Stimulated activated naive CD4-positive, alpha-beta T cell treated with Interleukin-2 at 50 U/mL for 16 hours (primary cell): ENCODE measurements at places on chromosomes 6 and 20.

- DNase-seq, result no peak
Measured at GRCh38 chr6:136969433-136969832, 47.3 kb downstream of the SLC35D3 start.

- DNase-seq, result no peak
Measured at GRCh38 chr6:41021832-41022231, 17.2 kb downstream of the UNC5CL start.

GRCh38 chr6:98335594-98335993 lies 498.8 kb upstream of the POU3F2 start:
- no peak for DNase-seq

- DNase-seq, result no peak
Measured at GRCh38 chr6:123780021-123780420, 23.6 kb upstream of the NKAIN2 start.

DNA sequence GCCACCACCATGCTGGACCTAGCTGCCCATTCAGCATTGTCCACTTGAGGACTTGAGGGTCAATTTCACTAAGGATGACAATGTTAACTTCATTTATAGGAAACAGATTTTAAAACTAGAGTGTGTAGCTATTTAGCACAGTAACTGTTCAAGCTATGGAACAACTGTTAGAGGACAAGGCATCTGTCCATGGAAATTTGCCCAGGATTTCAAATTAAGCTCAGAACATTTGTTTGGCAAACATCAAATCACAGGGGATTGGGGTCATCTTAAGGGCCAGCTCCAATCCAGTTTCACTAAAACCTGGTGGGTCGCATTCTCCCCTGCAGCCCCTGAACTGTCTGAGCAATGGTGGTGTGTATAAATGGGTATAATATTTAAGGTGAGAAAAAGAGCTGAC lies 35.1 kb downstream of the PM20D2 start:
- DNase-seq, result no peak

- no peak for DNase-seq
Measured at GRCh38 chr20:25573288-25574251, 11.8 kb downstream of the NINL start.

DNA sequence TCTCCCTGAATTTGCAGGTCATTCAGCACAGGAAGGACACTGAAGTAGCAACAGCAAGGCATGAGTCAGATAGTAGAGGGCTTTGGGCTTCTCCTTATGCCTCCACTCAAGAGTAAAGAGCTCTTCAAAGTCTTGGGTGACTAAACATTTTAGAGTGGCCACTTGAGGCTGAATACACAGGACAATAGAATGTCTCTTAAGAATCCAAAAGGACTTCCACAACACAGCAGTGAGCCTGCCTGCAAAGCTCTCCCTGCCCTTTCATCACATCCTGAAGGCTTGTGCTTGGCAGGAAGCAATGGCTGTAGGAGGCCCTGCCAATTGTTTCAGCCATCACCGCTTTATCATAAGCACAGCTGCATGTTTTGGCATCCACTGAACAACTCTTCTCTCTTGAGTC lies 36.8 kb downstream of the FOXQ1 start:
- DNase-seq, result no peak

DNA sequence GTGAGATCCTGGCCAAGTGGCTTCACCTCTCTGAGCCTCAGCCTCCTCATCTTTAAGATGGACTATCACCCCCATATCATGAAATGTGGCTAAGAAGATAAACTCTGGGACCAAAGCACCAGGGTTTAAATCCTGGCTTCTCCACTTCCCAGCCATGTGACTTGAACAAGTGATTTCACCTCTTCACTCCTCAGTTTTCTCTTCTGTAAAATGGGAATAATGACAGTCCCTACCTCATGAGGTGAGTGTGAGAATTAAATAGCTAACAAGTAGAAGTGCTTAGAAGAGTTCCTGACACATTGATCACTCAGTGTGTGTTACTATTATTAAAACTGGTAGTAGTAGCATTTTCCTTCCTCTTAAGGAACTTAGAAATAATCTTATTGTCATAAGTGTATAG lies 516.9 kb upstream of the SULF2 start:
- no peak for DNase-seq

DNA sequence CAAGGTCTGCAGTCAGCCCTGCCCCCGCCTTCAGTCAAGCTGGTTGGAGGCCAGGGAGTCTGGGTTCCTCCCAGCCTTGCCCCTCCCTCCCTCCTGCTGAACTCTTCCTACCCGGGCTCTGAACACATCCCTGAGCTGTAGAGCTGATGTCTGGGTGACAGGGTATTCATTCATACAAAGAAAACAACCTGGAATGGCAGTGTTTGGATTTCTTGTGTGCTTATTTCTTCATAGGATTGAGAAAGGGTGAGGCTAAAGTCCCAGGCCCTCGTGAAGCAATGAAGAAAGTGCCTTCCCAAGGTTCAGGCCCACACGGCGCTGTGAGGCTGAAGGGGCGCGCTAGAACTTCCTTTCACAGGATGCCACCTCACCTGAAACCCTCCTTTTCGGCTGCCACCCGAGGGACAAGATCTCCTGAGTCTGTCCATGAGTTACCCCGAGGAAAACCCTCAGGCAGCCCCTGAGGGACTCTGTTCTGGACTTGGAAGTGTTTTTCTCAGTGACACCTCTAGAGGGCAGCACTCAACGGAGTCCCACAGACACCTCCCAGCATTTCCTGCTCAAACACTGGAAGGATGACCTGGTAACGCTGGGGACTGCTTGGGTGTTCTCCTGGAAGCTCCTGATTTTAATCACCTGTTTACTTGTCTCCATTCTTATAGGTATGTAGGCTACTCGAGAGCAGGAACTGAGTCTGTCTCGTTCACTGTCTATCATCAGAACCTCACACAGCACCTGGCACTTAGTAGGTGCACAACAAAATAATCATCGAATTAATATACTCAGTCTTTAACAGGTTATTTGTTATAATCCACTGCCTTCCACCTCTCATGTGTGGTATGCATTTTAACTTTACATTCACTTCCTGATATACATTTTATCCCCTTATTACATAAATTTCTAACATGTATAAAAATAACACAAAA lies 11.8 kb upstream of the GSTA1 start:
- peak; percentile 11 for DNase-seq

DNA sequence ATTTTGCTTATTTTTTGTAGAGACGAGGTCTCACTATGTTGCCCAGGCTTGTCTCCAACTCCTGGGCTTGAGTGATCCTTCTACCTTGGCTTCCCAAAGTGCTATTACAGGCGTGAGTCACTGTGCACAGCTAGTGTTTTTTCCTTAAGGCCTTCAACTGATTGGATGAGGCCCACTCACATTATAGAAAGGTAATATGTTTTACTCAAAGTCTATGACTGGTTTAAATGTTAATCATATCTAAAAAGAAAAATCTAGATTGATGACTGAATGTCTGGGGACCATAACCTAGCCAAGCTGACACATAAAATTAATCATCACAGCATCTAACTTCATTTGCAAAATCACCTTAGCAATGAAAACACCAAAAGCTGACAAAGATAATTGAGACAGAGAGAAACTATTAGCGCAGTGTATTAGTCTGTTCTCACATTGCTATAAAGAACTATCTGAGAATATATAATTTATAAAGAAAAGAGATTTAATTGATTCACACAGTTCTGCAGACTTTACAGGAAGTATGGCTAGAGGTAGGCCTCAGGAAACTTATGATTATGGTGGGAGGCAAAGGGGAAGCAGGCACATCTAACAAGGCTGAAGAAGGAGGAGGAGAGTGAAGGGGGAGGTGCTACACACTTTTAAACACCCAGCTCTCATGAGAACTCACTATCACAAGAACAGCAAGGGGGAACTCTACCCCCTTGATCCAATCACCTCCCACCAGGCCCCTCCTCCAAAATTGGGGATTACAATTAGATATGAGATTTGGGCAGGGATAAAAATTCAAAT lies 66.8 kb upstream of the ARHGAP18 start:
- DNase-seq, result no peak

- DNase-seq, result no peak
Measured at GRCh38 chr20:15922556-15922955, 650.7 kb downstream of the KIF16B start.

GRCh38 chr6:73984571-73985210 lies 288.7 kb downstream of the CD109 start:
- no peak for DNase-seq

DNA sequence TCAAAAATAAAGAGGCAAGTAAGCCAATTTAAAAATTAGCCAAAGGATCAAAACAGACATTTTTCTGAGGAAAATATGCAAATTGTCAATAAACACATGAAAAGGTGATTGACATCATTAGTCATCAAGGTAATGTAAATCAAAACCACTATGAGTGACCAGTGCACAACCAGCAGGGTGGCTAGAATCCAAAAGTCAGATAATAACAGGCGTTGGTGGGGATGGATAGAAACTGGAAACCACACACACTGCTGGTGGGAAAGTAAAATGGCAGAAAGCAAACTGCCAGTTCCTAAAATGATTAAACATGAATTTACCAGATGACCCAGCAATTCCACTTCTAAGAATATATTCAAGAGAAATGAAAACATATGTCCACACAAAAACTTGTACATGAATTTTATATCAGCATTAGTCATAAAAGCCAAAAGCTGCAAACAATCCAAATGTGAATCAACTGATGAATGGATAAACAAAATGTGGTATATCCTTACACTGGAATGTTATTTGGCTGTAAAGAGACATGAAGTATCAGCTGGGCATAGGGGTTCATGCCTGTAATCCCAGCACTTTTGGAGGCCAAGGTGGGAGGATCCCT lies 74.8 kb upstream of the MBOAT1 start:
- no peak for DNase-seq

- no peak for DNase-seq
Measured at GRCh38 chr20:32839227-32839981, 19.3 kb upstream of the EFCAB8 start.

- DNase-seq, result no peak
Measured at GRCh38 chr6:115058414-115059211, 715.8 kb upstream of the HS3ST5 start.

DNA sequence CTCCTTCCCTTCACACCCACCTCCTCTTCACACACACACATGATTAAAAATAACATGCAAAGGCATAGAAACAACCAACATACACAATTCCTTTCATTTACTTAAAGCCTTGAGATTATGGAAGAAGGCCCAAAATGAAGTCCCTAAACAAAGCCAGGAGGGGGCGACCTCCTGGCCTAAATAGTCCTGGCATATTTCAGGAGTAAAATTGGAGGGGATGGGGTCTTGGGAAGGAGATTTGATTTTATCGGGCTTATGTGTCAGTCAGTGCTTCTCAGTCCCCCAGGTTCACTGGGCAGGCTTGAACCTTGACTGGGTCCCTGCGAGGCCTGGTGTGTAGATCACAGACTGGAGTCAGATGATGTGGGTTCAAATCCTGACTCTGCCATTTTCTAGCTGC lies 266.4 kb downstream of the SAMD5 start:
- no peak for DNase-seq

- DNase-seq, result no peak
Measured at GRCh38 chr20:54086507-54087039, 16.2 kb upstream of the BCAS1 start.

GRCh38 chr6:14108571-14109410 lies 8.8 kb upstream of the CD83 start:
- DNase-seq, result peak; percentile 25

GRCh38 chr6:71157345-71157744 lies 131.3 kb upstream of the OGFRL1 start:
- no peak for DNase-seq

DNA sequence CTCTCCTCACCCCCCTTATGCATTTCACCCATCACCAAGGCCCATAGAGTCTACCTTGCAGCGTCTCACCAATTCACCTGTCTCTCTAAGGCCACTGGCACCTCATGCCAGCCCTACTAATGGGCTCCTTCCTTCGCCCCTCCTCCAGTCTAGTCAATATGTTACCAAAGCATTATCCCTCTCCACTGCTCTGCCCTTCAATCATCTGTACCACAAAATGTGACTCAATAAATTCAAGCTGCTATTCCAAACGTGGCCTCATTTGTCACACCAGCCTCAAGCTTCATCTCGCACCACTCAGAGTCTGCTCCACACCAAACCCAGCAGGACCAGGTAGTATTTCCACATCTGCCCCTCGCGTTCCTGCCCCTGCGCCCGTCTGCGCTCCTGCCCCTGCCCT lies 21.8 kb upstream of the RPS6KA2 start:
- no peak for DNase-seq

DNA sequence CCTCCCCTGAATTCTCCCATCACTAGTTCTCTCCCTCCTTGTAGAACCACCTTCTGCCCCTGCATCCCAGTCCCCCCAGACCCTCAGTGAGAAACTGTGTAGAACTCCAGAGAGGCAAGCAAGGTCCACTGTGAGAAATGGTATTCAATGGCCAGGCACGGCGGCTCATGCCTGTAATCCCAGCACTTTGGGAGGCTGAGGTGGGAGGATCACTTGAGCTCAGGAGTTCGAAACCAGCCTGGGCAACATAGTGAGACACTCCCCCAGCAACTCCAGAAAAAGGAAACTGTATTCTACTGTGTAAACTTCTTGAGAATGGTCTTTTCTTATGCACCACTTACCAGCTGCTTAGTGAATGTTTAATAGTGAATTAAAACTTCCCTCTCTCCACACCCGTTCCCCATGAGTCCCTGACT lies 8.2 kb upstream of the CD83 start:
- DNase-seq, result no peak

GRCh38 chr20:23326774-23327173 lies 23.8 kb upstream of the NXT1 start:
- no peak for DNase-seq

DNA sequence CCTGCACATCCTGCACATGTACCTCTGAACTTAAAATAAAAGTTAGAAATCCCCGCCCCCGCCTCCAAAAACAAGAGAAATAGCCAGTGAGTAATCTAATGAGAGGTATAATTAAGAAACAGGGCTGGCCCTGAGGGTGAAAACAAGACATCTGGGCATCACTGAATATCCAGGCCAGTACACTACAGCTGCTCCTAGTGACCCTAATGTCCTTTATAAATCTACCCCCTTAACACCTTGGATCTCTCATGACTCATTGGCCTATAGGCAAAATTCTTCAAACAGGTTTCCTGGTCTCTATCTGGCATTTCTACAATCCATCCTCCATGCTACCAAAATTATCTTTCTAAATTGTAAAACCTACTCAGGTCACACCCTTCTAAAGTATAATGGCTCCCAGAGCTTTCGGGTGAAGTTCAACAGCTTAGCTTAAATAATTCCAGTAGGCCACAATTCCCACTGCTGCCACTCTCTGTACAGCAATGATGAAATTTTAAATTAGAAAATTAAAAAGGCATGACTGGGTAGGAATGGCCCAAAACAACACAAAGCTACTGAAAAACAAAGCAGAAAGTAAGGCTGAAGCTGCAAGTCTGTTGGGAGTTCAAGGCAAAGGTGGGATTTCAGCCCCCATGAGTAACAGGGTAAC lies 260.9 kb downstream of the GMDS start:
- DNase-seq, result no peak

- no peak for DNase-seq
Measured at GRCh38 chr6:34917626-34918285, 28.7 kb downstream of the ANKS1A start.

DNA sequence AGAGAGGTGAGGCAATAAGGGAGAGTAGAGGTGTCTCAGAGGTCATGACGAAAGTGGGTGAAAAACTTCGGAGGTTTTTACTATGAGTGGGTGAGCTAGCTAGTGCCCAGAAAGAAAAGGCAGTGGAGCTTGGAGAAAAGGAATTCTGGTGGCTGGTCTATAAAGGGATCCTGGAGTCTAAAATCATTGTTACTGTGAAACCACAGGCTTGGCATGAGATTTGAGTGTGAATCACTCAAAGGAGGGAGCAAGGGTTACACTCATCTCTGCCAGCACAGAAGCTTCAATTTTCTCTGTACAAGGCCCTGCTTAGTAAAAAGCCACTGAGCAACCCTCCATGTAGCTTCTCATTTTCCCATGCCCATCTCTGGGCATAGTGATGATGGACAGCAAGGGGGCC lies 47.5 kb downstream of the CD83 start:
- DNase-seq, result no peak
